ENCODE measurements at places on chromosomes 4 and X.

GRCh38 chrX:136920001-136920400, 39.5 kb upstream of the RBMX start:
- no peak for DNase-seq

GRCh38 chr4:102959496-102959895, 60.0 kb downstream of the SLC9B1 start:
- no peak for DNase-seq

- DNase-seq: no peak
Measured at GRCh38 chrX:67568769-67569168, 24.9 kb downstream of the AR start.

- no peak for DNase-seq
Measured at GRCh38 chrX:115940348-115940747, 230.2 kb upstream of the AGTR2 start.

DNA sequence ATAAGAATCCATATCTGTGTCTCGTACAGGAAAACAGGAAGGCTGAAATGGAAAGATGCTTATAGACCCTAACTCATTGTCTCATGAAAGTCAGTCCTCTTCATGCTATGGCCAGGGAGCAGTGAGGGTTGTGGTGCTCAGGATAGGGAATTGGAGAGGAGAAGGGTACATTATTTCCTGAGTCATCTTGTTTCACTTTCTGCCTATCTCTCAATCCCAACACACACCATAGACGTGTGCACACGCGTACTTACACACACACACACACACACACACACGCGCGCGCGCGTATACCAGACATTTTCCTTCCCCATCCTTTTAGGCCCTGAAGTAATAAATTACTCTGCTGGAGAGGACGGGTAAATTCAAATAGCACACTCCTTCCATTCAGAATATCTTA, 53.7 kb upstream of the PRRG3 start:
- DNase-seq: no peak

GRCh38 chr4:25656031-25656430, 380 bp downstream of the SLC34A2 start:
- no peak for DNase-seq

DNA sequence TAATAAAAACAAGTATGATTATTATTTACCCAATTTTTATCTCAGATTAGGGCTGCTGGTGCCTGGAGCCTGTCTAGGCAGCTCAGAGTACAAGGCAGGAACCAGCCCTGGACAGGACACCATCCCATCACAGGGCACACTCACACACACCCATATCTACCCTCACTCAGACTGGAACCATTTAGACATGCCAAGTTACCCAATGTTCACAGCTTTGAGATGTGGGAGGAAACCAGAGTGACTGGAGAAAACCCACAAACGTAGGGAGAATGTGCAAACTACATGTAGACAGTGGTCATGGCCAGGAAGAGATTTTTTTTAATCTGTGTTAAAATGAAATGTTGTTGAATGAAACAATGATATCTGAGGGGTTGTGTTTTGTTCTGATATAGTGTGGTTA, 35.7 kb upstream of the ADGRA3 start:
- DNase-seq: no peak

DNA sequence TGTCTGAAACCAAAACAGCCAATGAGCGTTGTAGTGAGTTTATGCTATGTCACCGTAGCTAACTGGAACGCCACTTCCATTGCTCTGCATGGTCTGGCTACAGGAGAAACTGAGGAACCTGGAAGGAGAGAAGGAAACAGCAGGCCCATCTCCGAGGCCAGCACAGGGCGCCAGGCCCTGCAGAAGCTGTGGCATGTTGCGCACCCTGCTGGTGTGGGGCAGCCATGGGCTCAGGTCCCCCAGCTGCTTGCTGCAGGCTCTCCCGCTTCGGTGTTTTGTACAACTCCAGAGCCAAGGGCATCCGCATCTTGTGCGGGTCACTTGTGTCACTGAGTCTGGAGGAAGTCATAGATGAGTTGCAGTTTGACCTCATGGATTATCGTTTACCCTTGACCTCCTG, 89.2 kb downstream of the AFAP1 start:
- DNase-seq: no peak

- no peak for DNase-seq
Measured at GRCh38 chrX:129650821-129651510, 3.8 kb downstream of the APLN start.

GRCh38 chr4:34183926-34184325, 2060.4 kb downstream of the ARAP2 start:
- DNase-seq: no peak

GRCh38 chr4:188976644-188977115, 837.4 kb downstream of the TRIML1 start:
- no peak for DNase-seq

DNA sequence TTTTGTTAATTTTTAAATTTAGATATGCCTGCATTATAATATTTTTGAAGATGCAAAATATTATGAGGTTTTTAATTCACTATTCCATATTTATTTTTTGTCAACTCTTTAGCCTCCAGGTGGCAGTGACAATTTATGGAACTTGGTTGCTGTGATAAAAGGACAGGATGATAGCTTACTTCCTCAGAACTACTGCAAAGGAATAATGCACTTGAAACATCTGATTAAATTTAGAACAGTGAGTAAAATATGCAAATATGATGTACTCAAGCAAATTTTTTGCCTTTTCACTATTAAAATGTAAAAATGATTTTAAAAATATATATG, 45.1 kb downstream of the SPATA4 start:
- DNase-seq: peak; percentile 38

DNA sequence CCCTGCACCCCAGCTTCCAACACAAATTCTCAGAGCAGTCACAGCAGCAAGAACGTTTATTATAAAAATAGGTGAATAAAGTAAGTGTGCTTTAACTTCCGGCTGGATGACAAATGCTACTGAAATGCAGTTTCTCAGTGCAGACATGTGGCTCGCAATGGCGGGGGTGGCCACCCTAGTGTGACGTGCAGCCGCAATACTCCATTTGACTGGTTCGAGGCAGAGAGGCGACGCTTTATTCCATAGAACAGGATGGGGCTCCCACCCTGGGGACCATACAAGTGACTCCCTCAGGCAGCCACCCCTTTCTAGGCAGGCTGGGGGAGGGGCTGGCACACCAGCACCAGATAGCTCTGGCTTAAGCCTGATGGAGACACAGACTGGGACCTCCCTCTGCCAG, 14.5 kb downstream of the TNIP2 start:
- no peak for DNase-seq

DNA sequence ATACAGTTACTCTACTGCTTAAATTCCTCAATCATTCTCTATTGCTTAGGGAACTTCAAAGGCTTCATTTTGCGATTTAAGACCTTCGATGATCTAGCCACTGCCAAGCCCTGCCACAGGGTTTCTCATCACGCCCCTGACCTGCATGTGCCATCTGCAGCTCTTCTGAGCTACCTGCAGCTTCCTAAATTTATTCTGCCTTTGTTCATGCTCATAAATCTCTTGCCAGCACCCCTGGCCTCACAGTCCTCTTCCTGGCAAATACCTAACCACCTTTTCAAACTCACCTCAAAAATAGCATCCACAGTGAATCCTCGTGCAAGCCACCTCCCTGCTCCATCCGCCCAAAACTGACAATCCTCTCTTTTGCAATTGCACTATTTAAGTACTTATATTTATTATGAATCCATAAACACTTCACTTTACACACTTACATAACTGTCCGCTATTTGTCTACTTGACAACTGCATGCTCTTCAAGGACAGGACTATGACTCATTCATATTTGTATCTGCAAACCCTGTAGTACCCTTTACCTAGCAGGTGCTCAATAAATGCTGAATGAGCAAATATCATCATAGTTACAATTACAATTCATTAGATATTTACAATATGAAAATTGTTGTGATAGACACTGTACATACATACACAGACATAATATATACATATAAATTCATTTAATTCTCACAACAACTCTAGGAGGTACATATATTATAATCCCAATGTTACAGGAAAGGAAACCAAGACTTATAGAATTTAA, 280.0 kb upstream of the RASGEF1B start:
- no peak for DNase-seq

DNA sequence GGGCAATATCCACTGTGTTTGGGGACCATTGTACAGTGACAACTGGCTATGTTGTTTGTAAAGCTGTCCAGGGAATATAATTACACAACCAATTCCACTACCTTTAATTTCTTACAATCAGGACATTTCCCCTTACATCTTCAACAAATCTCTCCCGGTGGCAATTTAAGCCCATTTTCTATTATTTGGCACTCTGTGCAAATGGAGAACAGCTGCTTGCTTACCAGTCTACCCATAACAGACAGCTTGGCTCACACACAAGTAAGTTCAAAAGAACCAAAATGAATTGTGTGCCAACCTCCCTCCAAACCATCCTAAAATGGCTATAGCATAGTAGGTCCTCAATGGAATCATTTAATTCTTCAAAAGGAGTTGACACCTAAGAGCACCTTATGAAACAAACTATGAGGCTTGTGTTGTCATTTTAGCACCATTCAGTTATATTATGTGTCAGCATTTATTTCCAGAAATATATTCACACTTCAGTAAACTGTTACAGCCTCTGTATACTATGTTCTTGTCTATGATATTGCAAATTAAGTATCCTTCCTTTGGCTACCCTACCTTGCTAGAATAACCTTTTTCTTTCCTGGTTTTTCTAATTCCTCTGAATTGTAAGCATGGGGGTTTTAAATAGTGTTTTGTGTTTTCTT, 18.4 kb downstream of the GABRA4 start:
- DNase-seq: no peak

DNA sequence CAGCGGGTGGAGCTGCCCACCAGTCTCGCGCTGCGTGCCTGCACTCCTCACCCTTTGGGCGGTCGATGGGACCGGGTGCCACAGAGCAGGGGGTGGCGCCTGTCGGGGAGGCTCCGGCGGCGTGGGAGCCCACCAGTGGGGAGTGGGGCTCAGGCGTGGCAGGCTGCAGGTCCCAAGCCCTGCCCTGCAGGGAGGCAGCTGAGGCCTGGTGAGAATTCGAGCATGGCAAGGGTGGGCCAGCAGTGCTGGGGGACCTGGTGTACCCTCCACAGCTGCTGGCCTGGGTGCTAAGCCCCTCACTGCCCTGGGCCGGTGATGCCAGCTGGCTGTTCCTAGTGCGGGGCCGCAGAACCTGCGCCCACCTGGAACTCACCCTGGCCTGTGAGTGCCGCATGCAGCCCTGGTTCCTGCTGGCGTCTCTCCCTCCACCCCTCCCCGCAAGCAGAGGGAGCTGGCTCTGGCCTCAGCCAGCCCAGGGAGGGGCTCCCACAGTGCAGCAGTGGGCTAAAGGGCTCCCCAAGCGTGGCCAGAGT, 746.6 kb upstream of the PABPC4L start:
- DNase-seq: no peak

- no peak for DNase-seq
Measured at GRCh38 chrX:154121961-154122360, 22.1 kb upstream of the OPN1LW start.

DNA sequence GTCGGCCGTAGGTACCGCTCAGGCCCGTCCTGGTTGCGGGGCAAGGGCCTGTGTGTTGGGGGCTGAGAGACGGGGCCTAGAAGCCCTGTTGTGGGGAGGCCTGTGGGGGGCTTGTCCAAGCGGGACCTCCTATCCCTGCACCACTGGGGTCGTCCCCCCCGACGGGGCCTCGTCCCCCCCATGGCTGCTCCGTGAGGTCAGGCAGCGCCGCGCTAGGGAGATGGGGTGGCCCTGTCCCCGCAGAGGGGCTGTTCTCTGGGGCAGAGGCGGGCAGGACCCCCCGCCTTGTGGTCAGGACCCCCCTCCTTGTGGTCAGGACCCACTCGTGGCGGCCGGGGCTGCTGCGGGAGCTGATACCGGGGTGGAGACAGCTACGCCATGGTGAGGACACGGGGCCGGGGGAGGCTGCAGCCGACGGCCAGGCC, 12.1 kb upstream of the GTPBP6 start:
- DNase-seq: no peak

- DNase-seq: peak; percentile 77
Measured at GRCh38 chrX:134460005-134460861, at the start of gene HPRT1. HPRT1 (plus strand) TSS chrX:134460165; CDS start chrX:134460312, 147 bp downstream.

GRCh38 chr4:152385551-152385950, 150.3 kb downstream of the FBXW7 start:
- DNase-seq: peak; percentile 36

DNA sequence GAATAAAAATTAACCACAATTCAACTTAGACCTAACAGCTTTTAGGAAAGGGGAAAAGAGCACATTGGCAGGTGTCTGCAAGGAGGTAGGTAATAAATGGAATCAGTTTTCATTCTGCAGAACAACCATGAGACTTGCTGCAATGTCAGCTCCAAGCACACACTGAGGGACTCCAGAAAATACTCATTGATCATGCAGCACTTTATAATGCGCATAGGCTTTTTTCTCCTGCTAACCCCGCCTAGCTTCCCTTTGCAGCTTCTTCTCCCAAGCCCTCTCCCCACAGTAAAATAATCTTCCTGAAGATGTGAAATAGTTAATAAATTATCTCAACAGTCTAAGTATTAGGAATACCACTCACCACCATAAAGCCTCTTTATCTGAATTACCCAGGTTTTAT, 36.9 kb downstream of the ANKRD17 start:
- no peak for DNase-seq

- no peak for DNase-seq
Measured at GRCh38 chrX:124981420-124981819, 338.3 kb upstream of the TEX13C start.

DNA sequence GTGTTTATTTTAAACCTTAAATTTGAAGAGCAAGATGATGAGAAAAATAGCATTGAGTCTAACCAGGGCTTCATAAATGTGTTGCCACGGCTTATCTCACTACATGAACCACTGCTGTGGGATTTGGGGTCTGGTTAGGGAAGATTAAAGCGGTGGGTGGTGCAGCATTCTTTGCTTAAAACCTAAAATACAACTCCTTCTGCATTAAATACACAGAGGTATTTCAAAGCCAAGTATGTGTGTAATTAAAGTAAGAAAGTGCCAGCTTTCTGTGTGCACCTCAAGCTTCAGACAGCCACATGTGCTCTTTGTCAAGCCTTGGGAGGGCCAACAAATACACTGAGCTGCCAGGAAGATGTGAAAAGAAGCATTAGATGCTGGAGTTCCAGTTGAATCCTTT, 128.0 kb downstream of the CPE start:
- no peak for DNase-seq

DNA sequence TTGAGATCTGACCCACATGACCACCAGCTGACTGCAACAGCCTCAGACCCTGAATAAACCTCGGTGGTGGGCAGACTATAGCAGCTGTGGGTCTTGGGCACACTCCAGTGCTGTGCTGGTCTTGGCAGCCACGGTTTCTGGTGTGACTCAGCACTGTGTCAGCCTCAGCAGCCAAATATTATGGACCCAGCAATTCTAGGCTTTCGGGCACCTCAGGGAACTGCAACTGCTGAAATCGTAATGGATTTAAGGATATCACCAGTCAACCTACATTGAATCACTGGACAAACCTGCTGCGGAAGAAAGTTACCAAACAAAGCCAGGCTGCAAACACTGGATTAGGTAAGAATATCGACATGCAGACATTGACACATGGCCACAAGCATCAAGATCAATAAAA, 10.5 kb upstream of the UBE2NL start:
- no peak for DNase-seq
